ENCODE measurements at places on chromosomes 11 and 22.

- no peak for DNase-seq
These were observed 48.7 kb downstream of the IGLL1 start for GRCh38 chr22:23531283-23531956.

- no peak for DNase-seq
These were observed 3.2 kb downstream of the SLC22A8 start for GRCh38 chr11:63012430-63012829.

- no peak for DNase-seq
These were observed 848.3 kb downstream of the METTL15 start for GRCh38 chr11:28956446-28956845.

DNA sequence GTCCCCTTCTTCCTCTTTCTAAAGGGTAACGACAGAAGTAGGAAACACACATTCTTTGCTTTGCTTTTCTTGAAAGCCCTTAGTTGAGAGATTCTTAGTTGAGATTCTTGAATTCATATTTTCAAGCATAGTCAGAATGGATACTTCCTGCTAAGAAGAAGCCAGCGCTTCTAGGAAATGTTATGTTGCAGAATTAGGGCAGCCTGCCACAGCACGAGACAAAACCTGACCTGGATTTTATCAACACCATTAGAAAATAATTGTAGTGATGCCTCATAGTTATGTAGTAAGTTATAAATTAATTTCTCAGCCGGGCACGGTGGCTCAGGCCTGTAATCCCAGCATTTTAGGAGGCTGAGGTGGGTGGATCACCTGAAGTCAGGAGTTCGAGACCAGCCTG lies 37.9 kb upstream of the NUP160 start:
- peak; percentile 26 for DNase-seq

DNA sequence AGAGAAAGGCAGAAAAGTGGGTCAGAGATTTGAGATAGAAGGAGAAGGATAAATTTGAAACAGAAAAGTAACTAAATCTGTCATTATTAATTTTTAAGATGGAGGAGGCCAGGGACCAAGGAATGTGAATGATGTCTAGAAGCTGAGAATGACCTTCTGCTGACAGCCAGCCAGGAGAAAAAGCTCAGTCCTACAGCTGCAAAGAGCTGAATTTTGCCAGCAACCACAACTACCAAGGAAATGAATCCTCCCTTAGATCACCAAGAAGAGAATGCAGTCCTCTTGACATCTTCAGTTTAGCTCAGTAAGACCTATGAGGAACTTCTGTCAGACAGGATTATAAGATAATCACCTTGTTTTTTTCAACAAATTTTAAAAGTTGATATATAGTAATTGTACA lies 538.2 kb downstream of the LRRC4C start:
- DNase-seq = no peak

DNA sequence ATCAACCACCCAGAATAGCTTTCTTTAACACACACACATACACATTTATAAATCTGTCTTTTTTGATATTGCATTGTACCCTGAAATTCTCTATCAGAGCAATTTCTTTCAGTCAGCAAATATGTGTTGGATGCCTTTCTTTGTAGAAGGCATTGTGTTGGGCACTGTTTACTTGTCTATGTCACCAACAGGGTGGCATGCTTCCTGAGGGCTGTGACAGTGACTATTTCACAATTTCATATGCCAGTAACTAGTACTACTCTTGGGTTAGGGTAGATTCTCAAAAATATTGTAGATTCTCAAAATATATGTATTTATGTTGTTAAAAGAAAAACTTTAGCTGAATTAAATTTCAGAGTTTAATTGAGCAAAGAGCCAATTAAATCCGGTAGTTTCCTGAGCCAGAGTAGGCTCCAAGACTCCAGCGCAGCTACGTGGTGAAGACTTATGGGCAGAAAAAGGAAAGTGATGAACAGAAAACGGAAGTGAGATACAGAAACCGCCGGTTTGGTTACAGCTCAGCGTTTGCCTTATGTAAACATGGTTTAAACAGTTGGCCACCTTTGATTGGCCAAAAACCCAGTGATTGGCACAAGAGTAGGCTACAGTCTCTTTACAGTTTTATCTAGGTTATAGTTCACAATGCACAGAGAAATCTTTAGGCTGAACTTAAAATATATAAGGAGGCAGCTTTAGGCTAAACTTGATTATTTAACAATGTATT lies 723.3 kb downstream of the NTM start:
- no peak for DNase-seq

GRCh38 chr22:29044657-29045176 lies 16.9 kb downstream of the C22orf31 start:
- DNase-seq = no peak

DNA sequence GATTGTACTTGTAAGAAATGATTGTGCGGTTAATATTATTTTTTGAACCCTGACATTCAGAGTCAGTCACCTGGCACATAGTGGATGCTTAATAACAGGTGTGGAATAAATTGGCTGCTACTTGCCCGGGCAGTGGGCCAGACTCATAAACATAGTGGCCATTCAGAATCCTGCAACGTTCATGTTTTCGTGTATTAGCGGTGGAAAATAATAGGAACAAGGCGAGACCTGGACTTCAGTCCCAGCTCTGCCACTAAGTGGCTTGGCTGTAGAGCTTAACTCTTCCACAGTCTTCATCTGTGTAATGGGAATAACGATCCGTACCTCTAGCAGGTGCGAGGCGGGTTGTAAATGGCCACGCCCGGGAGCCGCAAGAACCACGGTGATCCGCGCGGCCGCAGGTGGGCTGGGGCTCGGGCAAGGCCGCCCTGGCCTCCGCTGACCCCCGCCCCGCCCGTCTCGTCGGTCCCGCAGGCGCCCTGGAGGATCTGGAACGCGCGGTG lies 761 bp upstream of the TMEM25 start:
- no peak for DNase-seq

DNA sequence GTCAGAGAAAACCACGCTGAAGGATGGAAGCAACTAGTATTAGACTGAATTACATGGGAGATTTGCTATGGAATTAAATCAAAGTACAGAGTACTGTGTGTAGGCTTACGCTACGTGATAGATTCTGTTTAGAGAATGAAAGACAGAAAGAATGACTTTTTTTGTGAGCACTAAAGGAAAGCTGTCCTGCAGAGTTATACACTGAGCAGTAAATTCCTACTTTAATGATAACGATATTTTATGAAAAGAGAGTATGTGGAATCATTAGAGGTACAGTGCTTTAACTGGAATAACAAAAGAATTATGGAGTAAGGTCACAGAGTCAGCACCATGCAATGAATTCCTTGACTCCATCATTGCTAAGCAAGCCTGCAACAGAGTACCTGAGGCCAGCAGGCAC lies 295.3 kb upstream of the SYN3 start:
- DNase-seq = no peak

All from astrocyte of the cerebellum (primary cell).